AML-193 (cell line): ENCODE measurements at places on chromosomes 6 and 20.

- no peak for DNase-seq
Observed at GRCh38 chr6:91744566-91744965, 1157.7 kb upstream of the MAP3K7 start.

- no peak for DNase-seq
Observed at GRCh38 chr20:10385850-10386544, 48.0 kb downstream of the MKKS start.

DNA sequence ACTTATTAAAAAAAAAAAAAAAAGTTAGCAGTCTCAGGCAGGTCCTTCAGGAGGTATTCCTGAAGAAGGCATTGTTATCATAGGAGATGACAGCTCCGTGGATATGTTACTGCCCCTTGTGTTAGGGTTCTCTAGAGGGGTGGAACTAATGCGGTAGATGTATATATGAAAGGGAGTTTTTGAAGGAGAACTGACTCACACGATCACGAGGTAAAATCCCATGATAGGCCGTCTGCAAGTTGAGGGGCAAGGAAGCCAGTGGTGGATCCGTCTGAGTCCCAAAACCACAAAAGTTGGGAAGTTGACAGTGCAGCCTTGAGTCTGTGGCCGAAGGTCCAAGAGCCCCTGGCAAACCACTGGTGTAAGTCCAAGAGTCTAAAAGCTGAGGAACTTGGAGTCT lies 103.4 kb downstream of the TULP4 start:
- DNase-seq: no peak

DNA sequence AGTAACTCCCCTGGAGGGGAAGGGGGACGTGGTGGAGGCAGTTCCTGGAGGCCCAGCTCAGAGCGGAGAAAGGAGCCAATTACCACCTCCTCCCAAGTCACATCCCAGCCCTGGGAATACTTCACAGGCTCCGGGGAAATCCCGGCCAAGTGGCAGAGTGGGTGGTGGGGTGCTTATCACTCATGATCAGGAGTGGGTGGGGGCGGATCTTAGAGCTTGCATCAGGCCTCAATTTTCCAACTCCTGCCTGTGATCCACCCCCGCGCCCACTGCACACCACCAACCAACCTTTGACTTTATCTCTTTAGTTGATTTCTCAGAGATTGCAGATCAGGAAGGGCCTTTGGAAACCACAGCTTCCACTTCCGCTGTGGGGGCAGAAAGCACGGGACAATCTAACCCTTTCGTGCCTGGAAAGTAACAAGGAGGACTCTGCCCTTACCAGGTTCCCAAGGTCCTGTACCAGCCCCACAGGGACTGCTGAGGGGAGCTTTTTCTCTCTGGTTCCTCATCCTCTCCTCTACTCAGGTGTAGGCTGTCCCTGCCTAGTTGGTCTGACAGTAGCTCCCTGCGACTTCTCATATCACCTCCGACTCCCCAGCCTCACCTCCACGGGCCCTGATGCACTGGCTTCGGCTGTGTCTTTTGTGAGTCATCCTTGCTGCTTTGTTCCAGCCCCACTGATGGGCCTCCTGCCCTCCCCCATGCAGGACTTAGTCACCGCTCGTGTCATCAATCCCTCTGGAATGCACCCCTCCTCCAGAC lies 24.9 kb upstream of the IER3 start:
- DNase-seq: peak; percentile 28

DNA sequence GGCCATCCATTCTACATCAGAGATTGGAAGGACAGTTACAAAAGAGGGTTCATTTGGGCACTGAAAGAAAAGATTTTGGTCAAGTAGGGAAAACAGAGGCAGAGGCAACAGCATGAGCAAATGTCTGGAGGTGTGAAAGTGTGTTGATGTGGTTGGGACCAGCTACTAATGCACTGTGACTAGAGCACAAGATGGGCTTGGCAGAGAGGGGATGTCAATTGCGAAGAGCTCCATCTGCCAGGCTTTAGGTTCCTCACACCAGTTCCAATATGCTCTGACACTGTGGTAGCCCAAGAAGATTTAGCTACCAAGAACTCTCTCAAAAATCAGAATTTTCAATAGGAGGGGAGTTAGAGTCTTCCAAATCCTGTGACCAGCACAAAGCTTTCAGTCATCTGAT lies 42.1 kb downstream of the TRAF3IP2 start:
- DNase-seq: no peak

- DNase-seq: no peak
Observed at GRCh38 chr20:57621421-57622200, 1.4 kb upstream of the ZBP1 start.

DNA sequence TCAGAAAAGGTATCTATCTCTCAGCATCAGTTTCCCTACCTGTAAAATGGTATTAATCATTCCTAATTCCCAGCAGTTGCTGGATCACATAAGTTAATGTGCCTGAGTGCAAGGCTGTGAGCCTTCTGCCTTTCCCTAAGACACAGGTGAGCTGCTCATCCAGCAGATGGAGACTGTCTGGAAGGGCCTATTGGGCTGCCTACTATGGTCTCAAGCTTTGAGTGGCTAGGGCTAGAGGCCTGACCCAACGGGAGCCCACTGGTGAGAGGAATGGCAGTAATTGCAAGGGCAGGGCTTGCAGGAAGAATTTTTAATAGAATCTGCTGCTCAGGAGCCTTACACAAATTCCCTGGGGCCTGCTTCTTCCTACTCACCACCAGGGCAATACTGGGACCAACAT lies 4.3 kb downstream of the KHDC1 start:
- DNase-seq: no peak

DNA sequence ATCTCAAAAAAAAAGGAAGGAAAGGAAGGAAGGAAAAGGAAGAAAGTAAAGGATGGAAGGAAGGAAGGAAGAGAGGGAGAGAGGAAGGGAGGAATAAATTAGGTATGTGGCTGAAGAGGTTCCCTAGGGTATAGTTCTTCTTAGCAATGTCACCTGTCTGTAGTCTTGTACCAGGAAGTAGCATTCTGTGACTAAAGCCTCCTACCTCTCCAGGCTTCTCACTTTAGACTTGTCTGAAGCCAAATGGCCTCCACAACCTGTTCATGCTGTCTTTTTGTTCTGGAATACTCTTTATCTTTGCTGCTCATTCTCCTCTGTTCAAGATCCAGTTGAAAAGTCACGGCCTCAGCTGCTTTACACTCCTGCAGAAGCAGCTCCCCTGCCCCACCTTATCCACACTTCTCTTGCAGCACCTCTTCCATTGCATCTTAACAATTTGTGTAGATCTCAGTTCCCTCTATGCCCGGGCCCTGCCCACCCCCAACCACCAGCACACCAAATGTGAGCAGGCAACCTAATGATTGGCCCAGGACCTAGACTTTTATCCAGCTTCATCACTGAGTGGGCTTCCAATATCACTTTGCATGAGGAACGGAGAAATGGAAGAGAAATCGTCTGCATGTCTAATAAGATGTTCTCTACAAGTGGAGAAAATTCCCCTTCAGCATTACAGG lies 19.1 kb downstream of the GCNT2 start:
- DNase-seq: no peak

GRCh38 chr6:14212632-14213031 lies 95.1 kb downstream of the CD83 start:
- DNase-seq: no peak
